ENCODE measurements at places on chromosomes 12 and 14.

- no peak for DNase-seq
These were observed 5.7 kb downstream of the FNTB start for GRCh38 chr14:64992328-64992885.

DNA sequence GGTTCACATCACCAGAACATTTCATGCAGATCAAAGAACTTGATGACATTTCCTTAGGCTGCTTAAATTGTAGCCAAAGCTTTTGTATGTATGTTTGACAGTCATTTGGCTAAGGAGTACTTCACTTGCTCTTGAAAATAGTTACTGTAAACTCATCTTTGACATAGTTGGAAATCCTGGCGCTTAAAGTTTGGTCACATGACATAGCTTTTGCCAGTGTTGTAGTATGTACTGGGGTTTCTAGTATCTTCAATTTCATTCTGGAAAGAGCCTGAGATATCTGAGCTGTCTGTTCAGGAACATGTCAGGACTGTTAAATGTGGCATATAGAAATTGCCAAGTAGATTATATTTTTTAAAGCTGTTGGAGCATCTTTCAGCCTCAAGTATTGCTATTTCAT, 55.7 kb downstream of the WDR20 start:
- no peak for DNase-seq

GRCh38 chr14:38224338-38224737, 16.6 kb downstream of the SSTR1 start:
- no peak for DNase-seq

- DNase-seq: no peak
These were observed 755.8 kb upstream of the FBXO33 start for GRCh38 chr14:40188006-40188405.

GRCh38 chr12:6033546-6033945, 88.5 kb upstream of the ANO2 start:
- DNase-seq: no peak
